ENCODE measurements at places on chromosomes 13 and 19. TPM values are rescaled to one million over a fixed set of nuclear protein-coding genes. Genes with fewer than 3 reads are reported as not detected.

ZIC2 gene
- 18.0 TPM for total RNA-seq

ZNF28 gene
- 23.7 TPM for total RNA-seq

CARD8 gene
- 18.6 TPM for total RNA-seq

DNA sequence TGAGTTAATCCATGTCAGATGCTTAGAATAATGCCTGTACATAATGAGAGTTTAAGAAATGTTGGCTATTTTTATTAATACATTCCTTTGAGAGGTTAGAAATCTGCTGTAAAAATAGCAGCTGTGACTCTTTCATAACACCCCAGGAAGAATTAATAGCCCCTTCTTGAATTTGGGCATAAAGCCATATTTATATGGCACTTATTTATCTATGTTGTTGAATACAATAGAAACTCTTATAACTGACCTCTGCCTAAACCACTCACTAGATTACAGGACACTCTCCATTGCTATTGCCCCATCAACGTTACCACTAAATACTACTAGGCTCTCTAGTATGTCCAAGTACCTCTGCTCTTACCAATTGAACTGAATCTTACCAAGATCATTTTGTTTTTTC is 16.3 kb downstream of the NEK5 start:
- no peak overlapping the region for H3K27ac ChIP-seq
- no peaks in the 10 kb centered on the region for H3K27me3 ChIP-seq
- no peak overlapping the region for H3K4me3 ChIP-seq
- no peak for DNase-seq

- H3K27me3 ChIP-seq: no peaks in the 10 kb centered on the region
These were observed 1.5 kb downstream of the SCAF1 start for GRCh38 chr19:49643466-49643865.
